ENCODE measurements at places on chromosomes 7 and 10.

DNA sequence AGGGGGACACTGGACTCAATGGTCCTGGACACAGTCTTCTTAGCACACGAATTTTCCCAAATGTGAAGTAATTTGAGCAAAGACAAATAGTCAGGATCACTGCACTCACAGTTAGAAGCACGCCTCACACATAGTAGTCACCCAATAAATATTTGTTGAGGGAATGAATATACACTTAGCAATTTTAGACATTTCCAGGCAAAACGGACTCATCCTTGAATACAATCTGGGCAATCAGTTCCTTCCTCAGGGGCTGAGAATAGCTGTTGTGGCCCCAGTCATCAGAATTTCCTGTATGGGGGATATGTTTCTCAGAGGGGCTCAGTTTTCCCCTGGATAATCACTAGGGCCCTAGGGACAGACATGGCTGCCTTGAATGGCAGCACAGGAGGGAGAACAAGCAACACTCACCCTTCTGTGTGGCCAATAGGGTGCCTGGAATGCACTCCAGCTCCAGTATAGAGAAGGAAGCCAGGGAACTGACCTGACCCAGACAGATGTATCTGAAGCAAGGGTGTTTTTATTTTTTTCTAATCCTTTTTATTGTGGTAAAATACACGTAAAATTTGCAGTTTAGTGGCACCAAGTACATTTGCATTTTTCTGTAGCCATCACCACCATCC lies 282.7 kb upstream of the ZNF32 start:
- no peak for DNase-seq

DNA sequence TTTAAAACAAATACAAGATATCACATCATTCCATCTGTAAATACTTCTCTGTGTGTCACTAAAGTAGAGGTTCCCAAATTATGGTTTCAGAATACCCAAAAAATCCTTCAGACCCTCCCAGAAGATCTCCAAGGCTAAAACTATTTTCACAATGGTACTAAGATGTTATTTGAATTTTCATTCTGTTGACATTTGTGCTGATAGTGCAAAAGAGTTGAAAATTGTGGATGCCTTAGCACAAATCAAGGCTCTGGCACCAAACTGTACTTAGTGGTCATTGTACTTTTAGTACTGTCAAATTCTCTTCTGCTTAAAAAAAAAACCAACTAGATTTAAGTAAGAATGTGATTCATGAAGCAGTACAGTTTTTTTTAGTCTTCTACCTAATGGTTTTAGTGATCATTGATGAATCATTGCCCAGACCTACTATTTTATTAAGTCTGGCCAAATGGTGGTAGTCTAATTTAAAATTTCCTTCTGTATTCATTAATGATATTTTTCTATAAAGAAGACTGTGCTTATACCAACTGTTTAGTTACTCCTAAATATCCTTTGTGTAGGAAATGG lies 50.5 kb downstream of the TPST1 start:
- DNase-seq: no peak

- DNase-seq: no peak
These were observed 195.1 kb downstream of the CCSER2 start for GRCh38 chr10:84523526-84523925.

DNA sequence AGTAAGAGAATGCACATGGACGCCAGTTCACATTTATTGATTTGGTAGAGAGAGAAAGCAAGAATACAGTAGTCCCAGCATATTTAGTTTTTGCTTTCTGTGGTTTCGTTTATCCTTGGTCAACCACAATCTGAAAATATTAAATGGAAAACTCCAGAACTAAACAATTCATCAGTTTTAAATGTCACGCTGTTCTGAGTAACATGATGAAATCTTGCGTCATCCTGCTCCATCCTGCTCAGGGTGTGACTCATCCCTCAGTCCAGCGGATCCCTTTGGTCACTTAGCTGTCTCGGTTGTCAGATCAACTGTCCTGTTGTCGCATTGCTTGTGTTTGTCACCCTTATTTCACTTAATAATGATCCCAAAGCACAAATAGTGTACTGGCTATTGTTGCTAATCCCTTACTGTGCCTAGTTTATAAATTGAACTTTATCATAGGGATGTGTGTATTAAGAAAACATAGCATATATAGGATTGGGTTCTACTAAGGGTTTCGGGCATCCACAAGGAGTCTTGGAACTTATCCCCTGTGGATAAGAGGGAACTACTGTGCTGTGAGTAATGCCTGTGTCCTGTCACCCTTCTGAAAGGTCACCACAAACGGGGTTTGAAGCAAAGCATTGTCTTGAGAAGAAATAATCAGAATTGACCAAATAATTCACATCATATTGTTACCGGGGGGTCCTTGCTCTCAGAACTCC lies 73.6 kb downstream of the OTUD1 start:
- no peak for DNase-seq

DNA sequence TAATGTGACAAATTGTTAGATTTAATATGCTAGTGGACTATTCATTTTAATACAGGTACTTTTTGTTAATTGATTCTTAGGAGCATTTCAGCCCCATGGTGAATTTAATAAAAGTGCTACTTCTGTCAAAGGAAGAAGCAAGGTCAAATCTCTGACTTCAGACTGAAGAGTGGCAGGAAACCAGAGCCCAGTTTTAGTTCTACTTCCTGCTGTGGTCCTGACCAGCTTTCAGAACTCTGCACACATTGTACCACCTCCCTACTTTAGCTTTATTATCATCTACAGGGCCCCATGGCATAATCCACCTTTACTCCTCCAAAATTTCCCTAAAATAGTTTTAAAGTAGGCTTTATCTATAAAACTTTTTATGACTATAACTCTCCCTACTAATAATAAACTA lies 33.7 kb downstream of the CTTNBP2 start:
- no peak for DNase-seq

GRCh38 chr7:55539380-55539779 lies 32.9 kb downstream of the VOPP1 start:
- no peak for DNase-seq

Measured in right hindlimb (tissue), 1 donor.